ENCODE measurements at places on chromosomes 6 and 20.

DNA sequence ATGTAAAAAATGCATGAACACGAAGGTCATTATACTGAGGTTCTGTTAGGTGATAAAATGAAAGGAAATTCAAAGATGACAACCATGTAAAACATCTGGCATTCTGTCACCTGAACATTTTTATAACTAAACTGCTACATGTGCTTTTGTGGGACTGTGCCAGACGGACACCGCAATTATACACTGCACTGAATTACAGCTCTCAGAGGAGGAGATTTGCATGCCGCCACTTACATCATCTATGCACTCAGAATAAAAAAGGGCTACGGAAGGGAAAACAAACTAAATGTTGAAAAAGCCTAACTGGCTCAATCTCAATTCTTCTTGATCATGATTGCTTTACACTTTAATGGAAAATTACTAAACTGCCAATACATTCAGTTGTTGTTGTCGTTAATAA, 614.0 kb upstream of the EYS start:
- no peak for DNase-seq

DNA sequence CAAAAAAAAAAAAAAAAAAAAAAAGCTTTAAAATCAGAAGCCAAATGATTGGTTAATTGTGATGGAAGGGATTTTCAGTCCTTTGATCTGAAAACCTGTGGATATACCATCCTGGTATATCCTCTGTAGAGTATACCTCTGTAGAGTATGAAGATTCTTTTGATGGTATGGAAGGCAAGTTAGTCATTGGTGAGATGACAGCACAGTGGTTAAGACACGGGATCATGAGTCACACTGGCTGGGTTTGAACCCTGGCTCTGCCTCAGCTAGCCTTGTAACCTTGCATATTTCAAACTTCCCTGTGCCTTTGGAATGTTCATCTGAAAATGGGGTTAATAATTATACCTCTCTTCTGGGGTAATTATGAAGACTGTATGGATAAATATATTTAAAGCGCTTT, 179.3 kb downstream of the CARMIL1 start:
- peak; percentile 66 for DNase-seq

DNA sequence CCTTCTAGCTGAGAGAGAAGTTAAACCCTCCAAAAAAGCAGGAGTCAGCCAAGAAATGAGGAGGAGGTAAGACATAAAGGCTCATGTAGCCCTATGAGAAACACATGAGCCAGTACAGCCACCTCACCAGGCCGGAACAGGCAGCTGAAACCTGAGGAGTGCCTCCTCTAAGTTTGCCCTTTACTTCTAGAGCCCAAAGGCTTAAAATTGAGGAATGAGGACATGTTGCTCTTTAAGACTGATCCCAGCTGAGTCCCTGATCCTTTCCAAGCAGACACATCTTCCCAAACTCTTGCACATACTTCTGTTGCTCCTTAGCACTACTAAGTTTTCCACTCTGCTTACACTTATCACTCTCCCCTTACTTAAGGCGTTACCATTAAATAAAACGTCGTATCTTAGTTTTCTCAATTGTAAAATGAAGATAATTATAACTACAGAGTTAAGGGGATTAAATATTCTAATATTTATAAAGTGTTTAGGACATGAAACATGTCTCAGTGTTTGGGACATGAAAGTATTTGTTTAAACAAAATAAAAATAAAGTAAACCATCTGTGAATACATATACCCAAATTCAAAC, 124.0 kb downstream of the OGFRL1 start:
- DNase-seq, result no peak

DNA sequence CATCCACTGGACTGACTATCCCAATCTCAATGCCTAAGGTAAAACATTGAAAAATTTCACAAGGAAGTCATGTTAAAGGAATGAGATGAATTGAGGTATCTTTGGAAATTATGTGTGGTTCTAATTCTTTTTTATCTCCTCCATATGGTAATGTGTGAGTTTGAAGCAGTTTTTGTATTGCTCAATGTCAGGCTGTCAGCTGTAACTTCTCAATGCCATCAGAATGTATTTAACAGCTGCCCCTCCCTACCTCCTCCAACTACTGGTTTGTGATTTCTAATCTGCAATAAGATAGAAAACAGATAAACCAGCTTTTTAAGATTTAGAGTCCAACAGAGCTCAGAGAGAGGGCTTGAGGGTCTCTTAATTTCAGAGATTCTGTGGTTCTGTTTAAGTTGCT, 1005.8 kb upstream of the ADGRB3 start:
- DNase-seq, result peak; percentile 73

GRCh38 chr6:130293800-130294199, 71.0 kb upstream of the SAMD3 start:
- DNase-seq, result peak; percentile 64
